ENCODE measurements at places on chromosomes 12 and 14. TPM values are rescaled to one million over a fixed set of nuclear protein-coding genes. Genes with fewer than 3 reads are reported as not detected.

Gene C3AR1
- not detected for total RNA-seq

Gene TMED8
- 8.5 TPM for total RNA-seq

Gene PDE3A
- total RNA-seq, result 0.03 TPM

Gene SSPN
- 23.4 TPM for total RNA-seq

Gene OR6S1
- not detected for total RNA-seq

Gene SSTR1
- not detected for total RNA-seq

Gene INSM2
- not detected for total RNA-seq

Gene ADCY6
- total RNA-seq, result 24.1 TPM

Gene ADCY4
- 0.21 TPM for total RNA-seq

Gene PRICKLE1
- total RNA-seq, result 20.1 TPM

Gene CD163
- 0.64 TPM for total RNA-seq

Gene BIN2
- 0.39 TPM for total RNA-seq

Gene APEX1
- total RNA-seq, result 163 TPM

Gene IAPP
- total RNA-seq, result not detected

Gene CAPZA3
- not detected for total RNA-seq

Gene DACT1
- 0.15 TPM for total RNA-seq
